ENCODE measurements at places on chromosomes 5 and 9. TPM values are rescaled to one million over a fixed set of nuclear protein-coding genes. Genes with fewer than 3 reads are reported as not detected.

Gene CDX1
- total RNA-seq: not detected

DNA sequence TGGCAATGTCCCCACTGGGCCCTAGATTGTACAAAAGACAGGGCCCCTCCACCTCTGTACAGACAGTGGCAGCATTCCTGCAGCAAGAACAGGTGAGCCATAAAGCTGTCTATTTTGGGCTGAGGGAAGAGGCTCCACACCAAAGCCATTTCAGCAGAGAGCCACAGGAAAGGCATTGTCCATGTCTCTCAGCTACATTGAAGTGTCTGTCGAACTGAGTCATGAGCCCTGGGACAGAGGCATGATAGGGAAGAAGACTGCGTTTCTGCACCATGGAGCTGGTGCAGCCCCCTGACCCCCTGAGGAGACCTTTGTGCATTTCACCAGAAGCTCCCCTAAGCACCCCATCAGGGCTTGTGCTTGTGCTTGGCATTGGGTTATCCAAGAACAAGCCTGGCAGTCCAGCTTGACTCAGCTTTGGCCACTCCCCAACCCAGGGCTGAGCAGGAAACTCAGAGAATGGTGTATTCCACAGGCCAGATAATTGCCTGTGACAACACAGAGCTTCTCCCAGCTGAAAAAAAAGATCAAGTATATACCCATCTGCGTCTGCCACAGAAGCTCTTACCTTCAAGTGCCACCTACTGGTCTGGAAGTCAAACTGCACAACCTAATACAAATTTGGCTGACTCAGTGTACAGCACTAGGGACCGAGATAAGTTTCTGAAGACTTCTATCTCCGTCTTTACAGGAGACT is 5.9 kb upstream of the FRMD3 start:
- DNase-seq: peak; percentile 70

DNA sequence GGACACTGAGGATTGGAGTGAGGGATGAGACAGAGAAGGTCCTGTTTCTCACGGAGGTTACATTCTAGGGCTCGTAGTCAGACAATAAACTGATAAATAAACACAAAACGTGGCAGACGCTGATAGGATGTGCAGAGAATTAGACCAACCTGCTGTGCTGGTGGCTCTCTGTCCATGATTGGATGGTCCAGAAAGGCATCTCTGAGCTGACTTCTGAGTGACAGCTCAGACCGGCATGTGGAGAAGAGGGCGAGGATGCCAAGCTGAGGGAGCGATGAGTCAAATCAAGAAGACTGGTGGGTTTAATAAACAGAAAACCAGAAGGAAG is 132.3 kb upstream of the TAF11L2 start:
- DNase-seq: no peak

- no peak for DNase-seq
Observed at GRCh38 chr9:86531273-86531970, 177.2 kb upstream of the TUT7 start.

Gene TPPP
- total RNA-seq: not detected

GRCh38 chr5:94469894-94470329 is 148.5 kb downstream of the KIAA0825 start:
- no peak for DNase-seq

Measured in neural progenitor cell (in vitro differentiated cells).